Activated naive CD4-positive, alpha-beta T cell treated with anti-CD3 and anti-CD28 coated beads for 36 hours (primary cell): ENCODE measurements at places on chromosomes 7 and 10. TPM values are rescaled to one million over a fixed set of nuclear protein-coding genes. Genes with fewer than 3 reads are reported as not detected.

GRCh38 chr10:15718694-15719048 lies 1.1 kb downstream of the ITGA8 start:
- DNase-seq = no peak

DNA sequence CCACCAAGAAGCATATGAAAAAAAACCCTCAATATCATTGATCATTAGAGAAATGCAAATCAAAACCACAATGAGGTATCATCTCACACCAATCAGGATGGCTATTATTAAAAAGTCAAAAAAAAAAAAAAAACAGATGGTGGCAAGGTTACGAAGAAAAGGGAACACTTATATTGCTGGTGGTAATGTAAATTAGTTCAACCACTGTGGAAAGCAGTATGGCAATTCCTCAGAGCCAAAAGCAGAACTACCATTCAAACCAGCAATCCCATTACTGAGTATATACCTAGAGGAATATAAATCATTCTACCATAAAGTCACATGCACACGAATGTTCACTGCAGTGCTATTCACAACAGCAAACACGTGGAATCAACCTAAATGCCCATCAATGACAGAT lies 46.0 kb downstream of the CNOT4 start:
- no peak for DNase-seq

DNA sequence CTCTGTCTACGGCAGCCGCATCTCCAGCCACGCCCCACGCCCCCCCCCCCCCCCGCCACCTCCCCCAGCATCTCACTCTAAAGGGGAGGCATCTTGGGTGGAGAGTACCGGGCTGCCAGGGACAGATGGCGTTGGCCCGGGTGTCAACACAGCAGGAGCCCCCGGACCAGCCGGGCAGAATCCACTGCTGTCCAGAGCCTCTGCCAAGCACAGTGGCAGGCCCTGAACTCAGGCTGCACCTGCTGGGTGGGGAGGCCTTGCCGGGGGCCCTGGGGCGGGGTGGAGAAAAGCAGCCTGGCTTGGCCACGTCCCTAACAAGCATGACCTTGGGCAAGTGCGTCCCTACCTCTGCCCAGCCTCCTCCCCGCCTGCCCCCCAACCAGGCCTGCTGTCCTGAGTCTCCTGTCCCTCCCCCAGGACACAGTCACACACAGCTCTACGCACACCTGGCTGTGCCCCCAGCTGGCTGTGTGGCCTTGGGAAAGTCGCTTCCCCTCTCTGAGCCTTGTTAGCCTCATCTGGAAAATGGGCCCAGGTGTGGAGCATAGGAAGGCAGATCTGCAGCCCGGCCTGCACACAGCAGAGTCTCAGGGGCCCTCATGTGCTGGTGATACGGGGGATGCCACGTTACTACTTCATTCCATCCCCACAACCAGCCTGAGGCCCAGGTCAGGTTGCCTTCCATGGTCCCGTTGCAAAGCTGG lies 45.2 kb downstream of the MICALL2 start:
- no peak for DNase-seq

DNA sequence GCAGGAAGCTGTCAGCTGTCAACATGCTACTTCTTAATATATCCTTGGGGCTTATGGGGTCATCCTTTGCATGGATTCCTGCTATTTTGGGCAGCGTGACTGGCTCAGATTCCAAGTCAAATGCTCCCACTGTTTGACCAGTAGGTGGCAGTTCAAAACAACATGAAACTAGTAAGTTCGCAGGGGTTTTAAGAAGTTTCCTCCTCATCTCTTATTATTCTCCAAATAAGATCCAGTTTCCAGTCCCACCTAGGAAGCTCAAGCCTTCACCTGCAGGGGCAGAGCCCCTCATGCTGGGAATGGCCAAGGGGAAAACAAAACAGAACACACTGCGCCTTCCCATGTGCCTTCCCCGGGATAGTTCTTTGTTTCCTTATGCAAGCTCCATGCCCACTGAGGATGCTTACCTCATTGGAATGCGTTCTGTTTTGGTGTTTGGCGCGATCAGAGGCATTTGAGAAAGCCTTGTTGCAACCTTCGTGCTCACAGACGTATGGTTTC lies 259.8 kb downstream of the GLI3 start:
- DNase-seq = peak; percentile 15

GRCh38 chr7:4631380-4632179 lies 50.5 kb upstream of the FOXK1 start:
- peak; percentile 28 for DNase-seq

DNA sequence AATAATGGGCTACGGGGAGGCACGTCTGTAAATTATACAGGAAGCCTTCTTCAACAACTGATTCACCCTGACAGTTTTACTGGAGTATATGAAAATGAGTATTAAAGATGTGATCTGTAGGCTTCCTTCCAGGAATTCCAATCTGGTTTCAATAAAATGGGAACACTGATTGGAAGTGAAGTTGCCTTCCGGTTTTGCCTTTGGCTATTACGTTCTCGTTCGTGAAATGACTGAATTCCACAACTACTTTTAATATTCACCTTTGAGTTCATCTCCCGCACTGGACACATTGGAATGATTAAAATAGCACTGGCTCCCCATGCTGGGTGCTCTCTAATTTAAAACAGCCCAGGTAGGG lies 350.1 kb upstream of the MKI67 start:
- DNase-seq = no peak

- no peak for DNase-seq
Measured at GRCh38 chr10:3140280-3140679, 32.3 kb downstream of the PITRM1 start.

DNA sequence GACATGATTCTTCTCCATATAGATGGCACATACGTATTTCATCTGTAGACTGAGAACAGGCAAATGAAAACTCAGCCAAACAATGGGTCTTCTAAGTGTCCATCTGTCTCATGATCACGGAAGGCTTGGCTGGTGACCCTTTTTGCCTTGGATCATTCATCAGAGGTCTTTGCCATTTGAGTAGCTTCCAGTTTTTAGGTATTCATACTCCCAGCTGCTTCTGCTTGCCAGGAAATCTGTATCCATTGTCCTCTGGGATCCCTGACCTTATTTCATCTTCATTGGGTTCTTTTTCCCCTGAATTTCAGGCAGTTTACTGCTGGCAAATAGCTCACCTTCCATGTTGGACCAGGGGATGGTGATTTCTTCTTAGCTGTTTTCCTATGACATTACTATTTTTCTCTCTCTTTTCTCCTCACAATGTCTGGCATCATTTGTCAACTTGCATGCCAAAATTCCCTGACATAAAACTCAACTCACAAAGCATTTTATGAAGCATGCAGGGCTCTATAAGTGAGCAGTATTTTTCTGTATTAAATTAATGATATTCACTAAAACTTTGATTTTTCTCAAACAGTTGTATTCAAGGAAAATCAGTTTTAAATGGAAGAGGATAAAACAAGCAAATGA lies 241.2 kb downstream of the DNAJB9 start:
- DNase-seq = no peak

DNA sequence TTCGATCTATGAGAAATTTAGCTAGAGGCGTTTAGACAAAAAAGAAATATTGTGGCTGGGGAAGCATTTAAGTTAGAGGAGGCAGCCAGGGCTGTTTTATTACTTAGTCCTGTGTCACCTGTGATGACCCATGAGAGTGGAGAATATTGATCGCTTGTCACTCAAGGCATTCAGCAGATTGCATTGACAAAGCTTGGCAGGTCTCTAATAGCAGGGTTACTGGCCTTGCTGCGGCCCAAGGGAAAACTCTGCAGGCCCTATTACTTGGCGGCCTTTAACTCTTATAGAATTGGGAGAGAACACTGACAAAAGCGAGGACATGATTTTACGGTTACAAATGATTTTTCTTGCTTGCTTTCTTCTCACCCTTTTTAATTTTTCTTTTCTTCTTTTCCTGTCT lies 473.5 kb downstream of the AUTS2 start:
- no peak for DNase-seq

- DNase-seq = no peak
Measured at GRCh38 chr10:113104047-113104446, 154.0 kb downstream of the TCF7L2 start.

ATP6V0E2 gene
- total RNA-seq = 32.4 TPM

CDK13 gene
- total RNA-seq = 28.1 TPM
